Right kidney (tissue), 9 donors: ENCODE measurements at places on chromosomes 13 and 19.

- DNase-seq, result no peak
Measured at GRCh38 chr13:75801388-75801945, 165.3 kb downstream of the LMO7 start.

DNA sequence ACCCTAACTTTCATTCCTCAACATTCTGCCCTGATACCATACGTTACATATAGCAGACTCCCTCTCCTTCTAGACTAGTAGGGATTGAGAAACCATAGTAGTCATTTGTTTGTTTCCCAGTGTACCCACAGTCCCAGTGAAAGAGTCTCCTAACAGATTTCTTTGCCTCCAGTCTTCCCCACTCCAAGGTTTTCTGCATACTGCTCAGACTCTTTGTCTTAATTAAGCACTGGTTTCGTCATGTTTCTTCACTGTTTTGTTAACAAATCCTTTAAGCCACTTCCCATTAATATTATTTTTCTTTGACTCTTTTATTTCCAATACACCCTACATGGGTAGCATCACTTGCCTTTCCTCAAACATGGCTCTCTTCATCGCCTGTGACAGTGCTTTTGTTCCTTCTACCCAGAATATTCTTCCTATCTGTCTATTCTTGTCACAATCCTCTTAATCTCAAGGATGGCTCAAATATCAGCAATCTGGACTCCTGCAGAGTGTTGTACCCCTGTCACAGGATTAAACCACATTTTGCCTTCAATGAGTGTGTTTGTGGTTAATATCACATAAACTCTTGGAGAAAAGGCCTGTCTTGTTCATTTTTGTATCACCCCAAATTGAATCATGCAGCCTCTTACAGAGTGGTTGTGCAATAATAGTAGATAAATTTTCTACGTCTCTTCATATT lies 92.7 kb upstream of the KLF12 start:
- DNase-seq, result no peak

GRCh38 chr19:10141479-10141878 lies 21.8 kb upstream of the EIF3G start:
- no peak for DNase-seq

DNA sequence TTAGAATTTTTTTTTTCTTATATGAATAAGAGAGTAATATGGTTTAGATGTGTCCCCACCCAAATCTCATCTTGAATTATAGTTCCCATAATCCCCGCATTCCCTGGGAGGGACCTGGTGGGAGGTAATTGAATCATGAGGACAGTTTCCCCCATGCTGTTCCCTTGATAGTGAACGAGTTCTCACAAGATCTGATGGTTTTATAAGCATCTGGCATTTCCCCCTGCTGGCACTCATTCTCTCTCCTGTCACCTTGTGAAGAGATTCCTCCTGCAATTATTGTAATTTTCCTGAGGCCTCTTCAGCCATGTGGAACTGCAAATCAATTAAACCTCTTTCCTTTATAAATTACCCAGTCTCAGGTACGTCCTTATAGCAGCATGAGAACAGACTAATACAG lies 205.7 kb downstream of the MYO16 start:
- DNase-seq, result no peak
